ENCODE measurements at places on chromosomes 5 and 9.

GRCh38 chr9:107740088-107740980 lies 250.8 kb upstream of the KLF4 start:
- DNase-seq = no peak

- DNase-seq = no peak
Measured at GRCh38 chr5:59661954-59662615, 231.4 kb downstream of the PDE4D start.

DNA sequence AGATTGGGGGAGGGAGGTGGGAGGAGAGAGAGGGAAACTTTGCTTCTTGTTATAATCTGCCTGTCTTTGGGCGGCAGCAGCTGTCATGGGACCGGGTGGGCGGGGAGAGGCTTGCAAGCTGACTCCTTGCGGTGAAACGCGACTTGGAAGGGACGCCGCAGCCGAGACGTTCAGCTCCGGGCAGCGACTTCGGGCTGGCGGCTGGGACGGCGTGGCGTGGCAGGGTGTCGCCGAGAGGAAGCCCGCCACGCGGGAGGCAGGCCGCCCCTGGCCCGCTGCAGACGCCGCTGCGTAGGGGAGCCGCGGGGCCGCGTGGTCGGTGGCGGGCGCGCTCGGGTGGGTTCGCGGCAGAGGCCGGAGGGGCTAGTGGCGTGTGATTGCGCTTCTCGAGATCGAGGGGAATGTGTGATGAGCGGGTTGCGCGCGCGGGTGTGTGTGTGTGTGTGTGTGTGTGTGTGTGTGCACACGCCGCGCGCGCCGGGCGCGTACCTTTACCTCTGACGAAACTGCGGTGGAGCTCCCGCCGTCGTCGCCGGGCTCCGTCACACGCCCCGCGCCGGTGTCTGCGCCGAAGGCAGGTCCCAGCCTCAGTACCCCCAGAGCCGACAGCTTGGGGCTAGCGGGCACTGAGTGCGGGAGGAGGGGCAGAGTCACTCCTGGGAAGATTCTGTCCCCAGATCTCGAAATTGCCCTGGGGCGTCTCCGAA lies 1.7 kb downstream of the PPARGC1B start:
- no peak for DNase-seq

- no peak for DNase-seq
Measured at GRCh38 chr5:123350742-123351141, 72.5 kb downstream of the CEP120 start.

DNA sequence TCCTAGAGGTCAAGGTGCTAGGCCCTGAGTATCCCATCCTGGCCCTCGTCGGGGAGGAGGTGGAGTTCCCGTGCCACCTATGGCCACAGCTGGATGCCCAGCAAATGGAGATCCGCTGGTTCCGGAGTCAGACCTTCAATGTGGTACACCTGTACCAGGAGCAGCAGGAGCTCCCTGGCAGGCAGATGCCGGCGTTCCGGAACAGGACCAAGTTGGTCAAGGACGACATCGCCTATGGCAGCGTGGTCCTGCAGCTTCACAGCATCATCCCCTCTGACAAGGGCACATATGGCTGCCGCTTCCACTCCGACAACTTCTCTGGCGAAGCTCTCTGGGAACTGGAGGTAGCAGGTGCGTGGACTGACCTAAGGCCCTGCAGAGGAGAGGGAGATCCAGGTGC lies 7.9 kb downstream of the BTNL9 start:
- no peak for DNase-seq

DNA sequence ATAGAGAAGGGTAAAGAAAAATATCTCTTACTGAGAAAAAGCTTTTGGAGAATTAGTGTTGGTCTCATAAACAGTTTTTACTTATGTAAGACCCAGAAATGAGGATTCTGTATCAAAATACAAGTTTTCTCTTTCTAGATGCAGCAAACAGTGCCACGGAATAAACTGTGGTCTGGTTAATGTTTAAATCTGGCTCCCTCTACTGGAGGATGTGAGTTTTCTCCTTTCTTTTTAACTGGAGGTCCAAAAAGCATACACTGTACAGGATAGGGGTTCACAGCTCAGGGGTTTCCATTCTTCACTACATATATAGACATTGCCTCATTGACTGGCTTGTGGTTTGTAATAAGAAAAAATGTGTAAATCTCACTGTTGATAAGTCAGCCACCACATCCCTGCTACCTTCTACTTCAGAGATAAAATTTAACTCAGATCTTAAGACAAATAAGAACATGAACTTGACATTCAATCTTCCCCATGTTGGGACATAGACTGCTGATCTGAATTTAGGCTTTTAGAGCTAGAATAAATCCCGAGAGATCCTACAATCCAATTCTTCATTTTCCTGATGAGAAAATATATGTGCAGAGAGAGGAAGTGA lies 98.9 kb downstream of the CFAP95 start:
- no peak for DNase-seq

DNA sequence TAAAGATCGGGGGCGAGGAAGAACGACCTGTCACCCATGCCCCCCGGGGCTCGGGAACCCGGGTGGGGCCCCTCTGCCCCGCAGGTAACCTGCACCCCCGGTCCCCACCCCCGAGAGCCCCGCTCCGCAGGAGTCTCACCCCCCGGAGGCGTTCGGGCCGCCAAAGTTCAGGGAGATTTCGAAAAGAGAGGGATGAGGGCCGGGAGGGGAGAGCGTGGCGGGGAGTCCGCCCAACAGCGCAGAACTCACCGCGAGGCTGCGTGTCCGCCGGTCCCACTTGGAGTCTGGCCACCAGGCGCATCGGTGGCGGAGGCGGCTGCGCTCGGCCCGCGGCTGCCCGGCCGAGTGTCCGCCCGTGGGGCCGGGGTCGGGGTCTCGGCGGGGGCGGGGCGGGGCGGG lies at the start of gene PHF19:
PHF19 (minus strand) TSS at position 347 of the 399 bp plus-strand sequence. CDS start 2,447 bp downstream, outside the sequence.
- peak; percentile 44 for DNase-seq

DNA sequence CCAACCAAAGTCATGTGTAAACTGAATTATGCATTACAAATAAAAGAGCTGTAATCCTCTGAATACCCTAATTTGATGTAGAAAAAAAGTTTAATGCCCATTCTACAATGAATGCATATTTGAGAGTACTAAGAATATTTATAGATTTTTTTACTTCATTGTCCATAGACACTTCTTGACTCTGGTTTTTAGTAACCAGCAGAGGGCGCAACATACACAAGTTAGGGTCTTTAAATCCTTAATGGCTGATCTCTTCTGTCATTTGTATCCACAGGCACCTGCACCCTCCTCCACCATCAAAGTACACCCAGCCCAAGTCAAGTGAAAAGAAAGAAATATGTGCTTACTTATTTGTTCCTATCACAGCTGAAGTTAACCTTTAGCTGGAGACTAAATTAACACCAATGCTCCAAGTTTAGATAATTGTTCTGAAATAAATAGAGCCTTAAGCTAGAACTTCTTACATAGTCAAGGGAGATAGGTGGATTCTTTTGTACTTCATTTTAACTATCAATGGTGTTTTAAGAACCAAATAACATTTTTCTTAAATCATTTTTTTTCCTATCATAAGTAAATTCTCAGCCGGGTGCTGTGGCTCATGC lies 524.2 kb upstream of the DAB2 start:
- DNase-seq = no peak

GRCh38 chr5:153460421-153460820 lies 30.0 kb upstream of the GRIA1 start:
- DNase-seq = no peak

DNA sequence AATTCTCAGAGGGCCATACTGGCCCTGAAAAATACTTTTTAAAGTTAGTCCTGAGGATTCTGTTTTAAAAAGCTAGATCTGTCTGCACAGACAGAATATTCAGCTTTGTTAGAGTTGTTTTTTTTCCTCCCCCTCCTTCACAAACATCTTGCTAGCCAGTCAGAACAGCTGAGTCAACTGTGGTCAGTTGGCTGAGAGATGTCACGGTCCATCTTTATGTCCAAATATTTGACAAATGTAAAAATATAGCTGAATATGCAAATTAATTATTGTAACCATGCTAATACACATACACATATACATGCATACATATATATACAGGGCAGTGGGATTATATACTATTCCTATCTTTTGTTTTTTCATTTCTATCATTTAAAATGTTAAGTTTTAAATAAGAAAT lies 33.9 kb downstream of the UNC13B start:
- no peak for DNase-seq

DNA sequence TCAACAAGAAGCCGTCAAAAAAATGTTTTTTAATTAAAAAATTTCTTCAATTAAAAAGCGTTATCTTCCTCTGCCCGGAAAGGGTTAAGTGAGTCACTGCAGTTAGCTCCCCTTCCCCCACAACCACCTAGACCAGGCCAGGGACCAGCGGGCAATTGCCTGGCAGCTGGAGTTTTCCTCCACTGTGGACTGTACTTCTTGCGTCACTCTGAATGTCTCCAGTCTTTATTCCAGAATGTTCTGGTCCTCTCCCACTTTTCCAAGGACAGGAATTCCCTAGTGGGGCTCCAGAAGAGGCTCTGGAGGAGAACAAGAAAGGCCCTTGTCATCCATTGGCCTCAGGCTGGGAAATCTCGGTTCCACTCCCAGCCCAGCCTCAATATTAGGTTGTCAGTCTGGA lies 114.0 kb downstream of the C9orf50 start:
- DNase-seq = no peak

DNA sequence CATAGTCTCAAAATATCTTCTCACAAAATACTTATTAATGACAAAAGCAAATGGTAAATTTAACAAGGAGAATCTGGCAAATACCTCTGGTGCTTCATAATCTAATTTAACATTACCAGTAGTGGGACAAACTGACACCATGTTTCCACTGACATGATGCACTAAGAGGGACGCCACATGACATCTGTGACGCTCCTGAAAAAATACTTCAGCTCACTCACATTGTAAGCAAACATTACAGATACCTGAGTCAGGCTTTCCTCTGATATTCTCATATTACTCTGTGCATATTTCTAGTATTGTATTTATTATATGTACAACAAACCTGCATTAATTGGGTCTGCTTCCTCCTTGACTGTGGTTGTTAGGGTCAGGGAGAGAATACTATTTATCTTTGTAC lies 56.7 kb upstream of the OSMR start:
- DNase-seq = no peak

DNA sequence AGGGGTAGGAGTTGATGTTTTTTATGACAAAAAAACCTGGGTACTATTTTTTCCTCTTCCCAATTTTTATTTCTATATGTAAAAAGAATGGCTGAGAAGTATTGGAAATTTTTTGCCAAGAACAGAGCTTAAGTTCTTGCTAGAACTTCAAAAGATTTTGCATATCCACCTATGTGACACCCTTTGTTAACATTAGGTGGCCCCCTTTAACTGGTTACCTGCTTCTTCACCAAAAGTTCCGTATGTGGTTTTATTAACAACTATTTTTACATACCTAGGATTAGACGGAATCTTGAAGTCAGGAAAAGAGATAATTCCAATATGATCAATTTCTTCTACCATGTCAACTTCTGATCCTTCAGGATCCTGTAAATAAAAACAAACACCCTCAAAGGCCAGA lies 15.5 kb downstream of the C5 start:
- DNase-seq = no peak

DNA sequence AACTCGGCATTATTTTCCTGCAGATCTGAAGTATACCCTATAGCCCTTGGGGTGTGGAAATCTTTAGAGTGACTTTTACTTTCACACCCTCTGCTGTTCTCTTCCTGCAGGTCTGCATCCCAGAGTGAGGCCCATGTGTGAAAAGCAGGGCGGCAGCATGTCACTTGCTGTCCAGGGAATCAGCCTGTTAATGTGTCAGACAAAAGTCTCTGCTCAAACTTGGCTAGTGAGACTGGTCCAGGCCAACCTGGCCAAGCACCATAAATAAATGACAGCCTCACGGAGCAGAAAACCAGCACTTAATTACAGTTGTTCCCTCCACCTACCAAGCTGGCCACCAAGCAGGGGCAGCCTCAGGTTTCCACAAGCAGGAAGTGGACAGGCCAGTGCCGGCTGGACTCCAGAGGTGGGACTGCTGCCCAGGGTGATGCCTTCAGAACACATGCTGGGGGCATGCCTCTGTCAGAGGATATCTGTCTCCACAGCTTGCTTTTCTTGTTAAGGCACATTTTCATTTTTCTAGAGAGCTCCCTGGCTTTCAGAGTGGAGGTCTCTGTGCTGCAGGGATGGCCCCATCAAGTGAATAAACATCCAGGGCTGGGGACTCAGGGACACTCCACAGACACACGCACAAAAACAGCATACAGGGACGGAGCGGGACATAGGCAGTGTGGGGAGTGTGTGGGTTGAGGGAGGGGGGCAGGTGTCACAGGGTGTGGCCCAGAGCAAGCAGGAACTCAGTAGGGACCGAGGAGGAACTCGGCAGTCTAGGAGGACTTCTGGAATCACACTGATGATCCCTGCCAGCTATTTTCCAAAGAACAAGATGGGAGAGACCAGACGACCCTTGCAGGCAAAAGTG lies 243.8 kb upstream of the IRX1 start:
- DNase-seq = no peak

Data from amygdala (tissue), 56 donors.